ENCODE measurements at places on chromosomes 2 and 18.

GRCh38 chr2:26606847-26607190 lies 34.3 kb downstream of the CIB4 start:
- DNase-seq, result no peak

DNA sequence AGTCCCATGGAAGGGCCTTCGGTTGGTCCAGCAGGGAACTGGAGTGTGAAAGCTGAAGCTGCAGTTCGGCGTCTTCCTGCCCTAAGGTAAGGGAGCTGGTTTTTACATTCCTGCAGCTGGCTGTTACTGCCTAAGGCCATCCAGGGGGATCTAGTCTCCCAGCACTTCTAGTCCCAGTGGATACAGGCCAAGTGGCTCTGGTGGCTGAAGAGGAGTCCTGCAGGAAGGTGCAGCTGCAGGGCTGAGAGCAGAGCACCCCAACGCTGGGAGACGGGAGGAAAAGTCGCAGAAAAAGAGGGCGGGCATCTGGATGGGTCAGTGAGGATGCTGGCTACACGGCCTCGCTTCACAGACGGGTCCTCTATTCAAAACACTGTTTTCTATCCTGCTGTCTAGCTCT lies 225.0 kb upstream of the HS6ST1 start:
- DNase-seq, result no peak

DNA sequence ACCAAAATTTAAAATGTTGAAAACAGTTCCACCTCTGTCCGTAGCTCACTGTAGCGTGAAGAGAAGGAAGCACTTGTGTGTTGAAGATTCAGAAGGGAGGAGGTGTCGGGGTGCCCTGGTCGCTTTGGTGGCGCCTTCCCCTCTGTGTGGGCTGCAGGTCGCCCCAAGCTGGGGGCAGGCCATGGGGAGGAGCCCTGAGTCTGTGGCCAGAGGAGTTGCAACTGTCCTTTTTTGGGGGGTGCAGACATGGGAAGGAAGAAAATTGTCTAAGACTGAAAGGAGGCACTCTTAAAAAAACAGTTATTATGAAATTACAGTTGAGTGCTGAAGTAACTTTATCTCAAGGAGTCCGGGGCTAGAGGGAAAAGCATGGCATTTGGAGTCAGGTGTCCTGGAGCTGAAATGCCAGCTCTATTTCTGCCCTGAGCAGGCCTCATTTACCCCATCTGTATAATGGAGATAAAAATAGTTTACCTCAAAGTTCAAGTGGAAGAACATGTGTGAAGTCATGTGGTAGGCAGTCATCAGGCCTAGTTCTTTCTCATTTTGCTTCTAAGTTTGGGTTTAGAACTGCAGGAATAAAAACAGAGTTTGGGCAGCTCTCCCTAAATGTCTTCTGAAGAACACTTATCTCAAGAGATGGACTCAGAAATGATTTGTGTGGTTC lies 82.1 kb downstream of the RNF144A start:
- DNase-seq, result no peak

DNA sequence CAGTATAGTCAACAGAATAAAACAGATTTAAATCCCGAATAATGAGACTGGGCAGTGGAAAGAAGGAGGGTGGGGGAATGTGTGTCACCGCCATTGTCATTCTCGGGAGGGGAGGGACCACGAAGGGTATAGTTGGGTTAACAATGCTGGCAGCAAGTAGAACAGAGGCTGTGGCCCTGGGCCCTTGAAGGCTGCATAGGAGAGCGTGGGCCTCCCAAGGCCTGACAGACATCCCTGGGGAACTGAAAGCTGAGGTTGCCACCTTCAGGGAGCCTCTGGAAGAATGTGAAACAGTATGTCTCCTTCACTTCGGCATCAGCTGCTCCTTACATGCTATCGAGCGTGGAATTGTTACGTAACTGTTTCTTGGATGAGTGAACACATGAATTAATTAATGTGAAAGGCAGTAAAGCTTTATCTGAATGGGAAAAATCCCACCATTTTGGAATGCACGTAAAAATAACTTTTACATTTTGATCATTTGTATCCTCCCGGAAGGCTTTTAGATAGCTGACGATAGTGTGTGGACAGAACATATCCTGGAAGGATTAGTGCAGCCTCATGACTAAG lies 92.8 kb upstream of the TTC39C start:
- DNase-seq, result no peak

GRCh38 chr2:67234440-67234839 lies 162.7 kb upstream of the ETAA1 start:
- no peak for DNase-seq

- DNase-seq, result no peak
These were observed 172.2 kb upstream of the RASGRP3 start for GRCh38 chr2:33304032-33304864.

- peak; percentile 31 for DNase-seq
These were observed 5.2 kb downstream of the ANKRD53 start for GRCh38 chr2:70983506-70984227.

GRCh38 chr2:67994716-67995115 lies 68.1 kb downstream of the C1D start:
- DNase-seq, result no peak

DNA sequence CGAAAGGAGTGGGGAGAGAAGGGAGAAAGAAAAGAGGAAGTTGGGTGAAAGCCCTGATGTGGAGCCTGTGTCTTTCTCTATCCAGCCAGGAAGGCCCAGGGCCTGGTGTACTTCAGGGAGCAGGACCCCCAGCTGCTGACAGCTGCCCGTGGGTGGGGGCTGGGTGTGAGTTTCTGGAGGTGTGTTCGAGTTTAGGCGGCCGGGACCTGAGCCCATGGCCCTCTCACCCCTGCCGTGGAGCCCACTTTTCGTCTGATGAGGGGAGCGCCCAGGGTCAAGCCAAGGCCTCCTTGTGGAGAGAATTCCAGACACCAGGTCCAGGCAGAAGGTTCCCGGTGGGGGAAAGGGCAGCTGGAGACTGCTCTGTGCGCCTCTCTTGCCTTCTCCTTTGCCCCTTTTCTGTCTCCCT lies 2.2 kb downstream of the SIX3 start:
- no peak for DNase-seq

DNA sequence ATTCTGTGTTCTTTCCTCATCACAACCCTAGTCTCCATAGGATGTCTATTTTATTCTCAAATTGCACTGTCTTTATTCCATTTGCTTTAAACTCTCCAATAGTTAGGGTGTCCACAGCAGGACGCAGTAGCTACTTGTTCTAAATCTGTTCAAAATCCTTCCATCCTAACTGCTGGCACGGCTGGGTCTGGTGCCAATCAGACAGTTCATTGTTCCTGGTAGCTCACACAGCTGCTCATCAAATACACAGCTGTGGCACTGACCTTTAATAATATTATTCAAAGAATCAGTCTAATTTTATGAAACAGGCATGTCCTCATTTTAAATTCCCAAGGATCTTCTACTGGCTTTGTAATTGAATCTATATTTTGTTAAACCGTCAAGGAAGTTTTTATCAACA lies 59.7 kb upstream of the TMEFF2 start:
- DNase-seq, result no peak

- no peak for DNase-seq
These were observed 10.1 kb upstream of the MCFD2 start for GRCh38 chr2:46925474-46926351.

- no peak for DNase-seq
These were observed 246.6 kb upstream of the CDH20 start for GRCh38 chr18:61086657-61087056.

- no peak for DNase-seq
These were observed 24.4 kb downstream of the TFCP2L1 start for GRCh38 chr2:121260370-121261154.

- DNase-seq, result no peak
These were observed 21.7 kb upstream of the UGP2 start for GRCh38 chr2:63819765-63820717.

DNA sequence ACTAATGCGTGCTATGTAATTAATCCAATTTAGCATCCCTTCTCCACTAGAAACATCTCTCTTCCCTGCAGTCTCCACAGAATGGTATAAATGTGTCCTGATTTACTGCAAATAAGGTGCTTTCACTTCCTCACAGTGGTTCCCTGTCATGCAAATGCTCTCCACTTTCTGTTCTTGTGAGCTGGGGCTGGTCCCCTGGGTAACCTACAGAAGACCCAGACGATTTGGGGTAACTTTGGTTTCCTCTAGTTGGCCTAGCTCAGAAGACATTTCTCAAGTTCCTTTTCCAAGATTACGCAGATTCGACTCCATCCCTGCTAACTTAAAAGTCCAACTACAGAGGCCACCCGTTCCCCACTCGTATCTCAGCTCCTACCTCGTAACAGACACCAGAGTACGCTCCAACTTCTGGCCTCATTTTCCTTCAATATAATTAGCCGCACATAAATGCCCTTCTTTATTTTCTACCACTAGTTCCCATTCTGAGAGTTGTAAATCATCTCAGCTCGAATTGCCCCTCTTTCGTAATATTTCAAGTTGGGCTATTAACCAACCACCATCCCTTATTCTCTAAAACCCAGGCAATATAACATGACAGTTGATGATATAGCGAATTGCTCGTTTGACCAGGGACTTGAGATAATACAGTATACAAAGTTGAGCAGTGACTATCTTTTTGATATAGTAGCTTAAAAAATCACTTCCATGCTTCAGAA lies 28.8 kb upstream of the NEDD4L start:
- DNase-seq, result no peak

- no peak for DNase-seq
These were observed 12.9 kb downstream of the HTR2B start for GRCh38 chr2:231111987-231112386.

GRCh38 chr2:198322275-198322674 lies 517.9 kb downstream of the PLCL1 start:
- no peak for DNase-seq

- no peak for DNase-seq
These were observed 17.9 kb upstream of the SLC9A4 start for GRCh38 chr2:102455061-102455670.

GRCh38 chr2:140604096-140604495 lies 1526.7 kb downstream of the LRP1B start:
- no peak for DNase-seq

DNA sequence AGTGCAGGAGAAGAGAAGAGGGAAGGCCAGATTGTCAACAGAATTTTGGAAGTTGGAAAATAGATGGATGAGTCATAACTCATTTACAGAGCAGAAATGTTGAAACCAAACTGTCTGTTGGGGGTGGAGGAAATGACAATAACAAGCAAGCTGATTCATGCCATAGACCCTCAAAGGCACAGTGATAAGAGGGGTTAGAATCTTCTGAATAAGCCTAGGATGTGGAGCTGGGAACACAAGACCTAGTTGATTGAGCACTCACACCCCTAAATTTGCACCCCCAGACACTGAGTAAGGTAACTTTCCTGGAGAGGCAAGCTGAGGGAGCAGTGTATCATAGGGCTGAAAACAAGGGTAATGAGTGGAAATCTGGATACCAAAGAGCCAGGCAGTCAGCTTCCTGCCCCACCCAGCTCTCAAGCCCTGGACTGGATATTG lies 141.4 kb downstream of the SCG2 start:
- no peak for DNase-seq

DNA sequence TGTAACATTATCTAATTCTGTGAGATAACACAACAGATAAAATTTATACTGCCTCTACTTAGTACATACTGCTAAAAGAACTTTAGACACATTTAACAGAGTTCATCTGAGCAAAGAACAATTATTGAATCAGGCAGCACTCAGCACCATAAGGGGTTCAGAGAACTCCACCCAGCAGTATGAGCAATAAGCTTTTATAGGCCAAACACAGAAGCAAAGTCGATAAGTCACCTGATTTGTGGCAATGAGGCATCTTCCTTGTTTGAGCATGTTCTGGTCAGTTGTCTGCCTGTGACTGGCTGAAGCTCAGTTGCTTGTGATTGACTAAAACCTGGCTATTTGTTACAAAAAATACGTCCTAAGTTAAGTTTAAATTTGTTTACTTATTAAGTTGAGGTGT lies 746.1 kb upstream of the DDX18 start:
- DNase-seq, result no peak

- DNase-seq, result no peak
These were observed 937 bp upstream of the LANCL1 start for GRCh38 chr2:210477496-210477895.

GRCh38 chr2:220394433-220394832 lies 767.0 kb downstream of the SLC4A3 start:
- no peak for DNase-seq

GRCh38 chr2:48417856-48418838 lies 111.8 kb upstream of the STON1 start:
- DNase-seq, result no peak

DNA sequence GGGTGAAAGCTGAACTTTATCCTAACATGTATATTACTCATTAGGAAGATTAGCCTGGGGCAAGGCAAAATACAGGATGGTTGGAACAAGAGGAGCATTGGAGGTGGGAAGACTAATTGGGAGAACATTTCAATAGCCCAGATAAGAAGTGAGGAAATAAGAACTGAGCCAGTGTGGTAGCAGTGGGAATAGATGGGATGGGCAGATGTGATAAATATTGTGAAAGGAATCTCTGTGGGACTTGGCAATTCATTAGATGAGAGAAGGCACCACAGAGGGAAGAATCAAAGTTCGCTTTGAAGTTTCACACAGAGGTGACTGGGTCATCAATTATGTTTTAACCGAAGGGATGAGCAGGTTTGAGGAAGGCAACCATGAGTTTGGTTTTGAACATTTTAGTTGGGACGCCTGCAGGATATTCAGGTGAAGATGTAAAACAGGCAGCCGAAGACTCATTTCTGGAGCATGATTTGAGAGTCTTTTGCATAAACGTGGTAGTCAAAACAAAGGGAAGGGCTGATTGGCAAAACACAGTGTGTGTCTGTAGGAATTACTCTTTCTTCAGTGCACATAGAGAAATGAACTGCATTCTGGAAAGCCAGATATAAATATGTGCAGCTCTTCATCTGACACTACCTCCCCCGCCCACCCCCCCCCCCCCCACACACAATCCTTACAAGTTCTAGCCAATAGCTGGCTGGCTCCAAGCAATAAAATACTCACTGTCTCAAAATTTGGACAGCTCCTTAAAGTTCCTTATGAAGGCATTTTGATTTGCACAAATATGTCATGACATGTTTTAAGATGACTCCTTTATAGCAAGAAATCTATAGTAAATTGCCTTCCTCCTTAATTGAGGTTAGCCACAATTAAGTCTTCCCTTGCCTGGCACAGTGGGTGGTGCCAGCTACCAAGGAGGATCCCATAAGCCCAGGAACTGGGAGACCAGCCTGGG lies 1.9 kb upstream of the SLC1A4 start:
- no peak for DNase-seq

GRCh38 chr2:37156857-37157714 lies at the start of gene EIF2AK2:
TSS of gene EIF2AK2 (minus strand) at chr2:37156980. CDS start at chr2:37147806, 9,174 bp downstream.
- peak; percentile 95 for DNase-seq

DNA sequence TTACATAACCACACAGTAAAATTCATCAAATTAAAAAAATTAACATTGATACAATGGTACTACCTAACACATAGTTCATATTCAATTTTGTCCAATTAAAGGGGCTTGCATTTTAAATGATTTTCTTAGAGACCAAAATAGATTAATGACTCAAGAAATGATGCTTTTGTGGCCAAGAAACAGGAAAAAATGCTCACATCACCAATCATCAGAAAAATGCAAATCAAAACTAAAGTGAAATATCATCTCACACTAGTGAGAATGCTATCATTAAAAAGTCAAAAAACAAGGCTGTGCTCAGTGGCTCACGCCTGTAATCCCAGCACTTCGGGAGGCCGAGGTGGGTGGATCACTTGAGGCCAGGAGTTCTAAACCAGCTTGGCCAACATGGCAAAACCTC lies 235.6 kb downstream of the PIK3C3 start:
- no peak for DNase-seq

All from activated CD8-positive, alpha-beta memory T cell treated with anti-CD3 and anti-CD28 coated beads, Interleukin-2, amount 10 ng/mL, durations not matched to agents 7 days and 5 days (primary cell).